ENCODE measurements at places on chromosomes 12 and 14. TPM values are rescaled to one million over a fixed set of nuclear protein-coding genes. Genes with fewer than 3 reads are reported as not detected.

DNA sequence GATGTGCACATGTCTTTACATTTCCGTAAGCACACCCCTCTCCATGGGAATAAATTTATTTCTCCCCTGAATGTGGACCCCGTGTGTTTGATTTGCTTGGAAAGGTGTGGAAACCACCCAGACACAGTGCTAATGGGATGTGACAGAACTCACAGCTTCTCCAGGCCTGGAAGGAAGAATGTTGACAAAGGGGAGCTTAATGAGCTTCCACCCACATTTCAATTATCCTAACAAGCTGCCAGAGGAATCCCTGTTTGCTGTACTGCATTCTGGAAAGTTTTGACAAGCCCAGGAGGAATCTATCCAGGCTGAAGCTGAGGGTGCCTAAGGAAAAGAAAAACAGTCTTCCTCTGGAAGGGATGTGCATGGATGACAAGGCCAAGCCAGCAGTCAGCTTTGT is 51.2 kb upstream of the CCDC60 start:
- no peaks in the 10 kb centered on the region for H3K36me3 ChIP-seq
- H3K4me3 ChIP-seq, result no peak overlapping the region
- H3K27ac ChIP-seq, result no peak overlapping the region
- H3K27me3 ChIP-seq, result peaks cover 7% of the 10 kb centered on the region

GRCh38 chr14:29738950-29739349 is 188.7 kb downstream of the PRKD1 start:
- H3K4me3 ChIP-seq, result no peak overlapping the region
- peaks cover 9% of the 10 kb centered on the region for H3K4me1 ChIP-seq
- no peaks in the 10 kb centered on the region for H3K36me3 ChIP-seq

Gene CCDC177
- total RNA-seq, result not detected

Gene STAB2
- total RNA-seq, result not detected

DNA sequence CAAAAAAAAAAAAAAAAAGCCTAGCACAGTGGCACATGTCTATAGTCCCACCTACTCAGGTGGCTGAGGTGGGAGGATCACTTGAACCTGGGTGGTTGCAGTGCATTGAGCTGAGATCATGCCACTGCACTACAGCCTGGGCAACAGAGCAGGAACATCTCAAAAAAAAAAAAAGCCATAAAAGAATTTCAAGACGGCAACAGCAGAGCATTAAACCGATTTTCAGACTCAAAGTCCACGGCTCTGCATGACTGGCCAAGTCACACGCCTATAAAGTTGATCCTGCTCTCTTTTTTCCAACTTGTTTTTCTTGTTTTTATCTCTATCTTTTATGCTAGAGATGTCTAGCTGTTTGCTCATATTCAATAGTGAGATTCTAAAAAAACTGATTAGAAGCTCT is 45.3 kb downstream of the FBXO34 start:
- H3K27me3 ChIP-seq, result no peaks in the 10 kb centered on the region
- no peak overlapping the region for H3K27ac ChIP-seq
- peaks cover 40% of the 10 kb centered on the region for H3K36me3 ChIP-seq
- no peak overlapping the region for H3K4me3 ChIP-seq
- no peak for DNase-seq

Gene PRR4
- 0.98 TPM for total RNA-seq

Gene OR6C75
- not detected for total RNA-seq

GRCh38 chr12:49061157-49061650 is 610 bp upstream of the KMT2D start:
- no peaks in the 10 kb centered on the region for H3K27me3 ChIP-seq
- DNase-seq, result no peak
- peak overlapping the region; percentile 97 for H3K27ac ChIP-seq
- H3K4me3 ChIP-seq, result peak overlapping the region; percentile 97
- H3K36me3 ChIP-seq, result peaks cover 10% of the 10 kb centered on the region

DNA sequence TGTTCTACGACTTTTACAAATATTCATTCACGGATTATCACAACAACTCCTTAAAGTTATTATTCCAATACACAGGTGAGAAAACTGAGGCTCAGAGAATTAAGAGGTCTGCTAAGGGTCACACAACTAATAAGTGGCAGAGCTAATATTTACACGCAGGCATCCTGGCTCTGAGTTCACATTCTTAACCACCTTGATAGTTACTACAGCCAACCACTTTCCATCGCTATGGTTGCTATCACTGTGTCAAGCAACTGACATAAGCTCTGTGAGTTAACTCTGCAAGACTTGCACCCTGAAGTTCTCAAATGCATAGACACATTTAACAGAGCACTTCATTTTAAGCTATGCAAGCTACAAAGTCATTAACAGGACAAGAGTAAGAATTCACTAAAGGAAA is 3.7 kb downstream of the GLT8D2 start:
- no peak for DNase-seq
- no peak overlapping the region for H3K27ac ChIP-seq
- H3K36me3 ChIP-seq, result no peaks in the 10 kb centered on the region

- H3K4me1 ChIP-seq, result no peaks in the 10 kb centered on the region
- peaks cover 3% of the 10 kb centered on the region for H3K27me3 ChIP-seq
- H3K4me3 ChIP-seq, result no peak overlapping the region
- H3K36me3 ChIP-seq, result no peaks in the 10 kb centered on the region
These were observed 65.9 kb upstream of the WSCD2 start for GRCh38 chr12:108063192-108063591.

DNA sequence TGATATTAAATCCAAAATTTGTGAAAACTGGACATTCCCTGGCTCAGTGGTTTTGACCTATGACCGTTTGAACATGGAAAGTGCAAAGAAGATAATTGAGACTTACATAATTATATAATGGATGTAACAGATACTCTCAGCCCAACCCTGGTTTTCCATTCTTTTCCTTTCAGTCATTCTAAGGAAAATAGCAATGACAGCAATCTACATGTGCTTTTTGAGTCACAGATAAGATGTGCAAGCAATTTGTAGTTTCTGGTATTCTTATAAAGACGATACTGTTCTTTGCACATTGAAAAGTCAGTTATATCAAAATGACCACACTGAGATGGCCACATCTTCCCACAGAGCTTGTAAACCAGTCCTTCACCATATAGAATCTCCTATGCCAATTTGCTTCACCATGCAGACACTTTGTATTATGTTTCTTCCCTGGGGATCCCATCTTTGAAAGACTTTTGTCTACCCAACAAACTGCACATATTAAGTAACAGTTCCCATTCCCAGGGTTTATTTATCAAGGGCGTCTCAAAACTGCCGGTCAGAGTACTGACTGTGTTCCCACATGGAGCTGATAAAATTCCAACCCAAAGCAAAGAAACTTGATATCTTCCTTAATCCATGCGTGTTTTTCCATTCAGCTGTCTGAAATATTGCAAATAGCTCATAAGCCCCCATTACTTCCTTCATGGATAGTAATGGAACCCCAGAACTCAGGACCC is 34.8 kb downstream of the PLXNC1 start:
- H3K27me3 ChIP-seq, result no peaks in the 10 kb centered on the region
- no peak overlapping the region for H3K4me3 ChIP-seq
- no peak overlapping the region for H3K27ac ChIP-seq
- peaks cover 26% of the 10 kb centered on the region for H3K36me3 ChIP-seq
- H3K4me1 ChIP-seq, result peaks cover 16% of the 10 kb centered on the region

GRCh38 chr12:53005215-53005985 is 856 bp upstream of the EIF4B start:
- H3K27ac ChIP-seq, result peak overlapping the region; percentile 98
- H3K27me3 ChIP-seq, result peaks cover 2% of the 10 kb centered on the region
- H3K36me3 ChIP-seq, result peaks cover 36% of the 10 kb centered on the region
- peaks cover 47% of the 10 kb centered on the region for H3K4me1 ChIP-seq
- H3K4me3 ChIP-seq, result peak overlapping the region; percentile 98
- DNase-seq, result no peak

DNA sequence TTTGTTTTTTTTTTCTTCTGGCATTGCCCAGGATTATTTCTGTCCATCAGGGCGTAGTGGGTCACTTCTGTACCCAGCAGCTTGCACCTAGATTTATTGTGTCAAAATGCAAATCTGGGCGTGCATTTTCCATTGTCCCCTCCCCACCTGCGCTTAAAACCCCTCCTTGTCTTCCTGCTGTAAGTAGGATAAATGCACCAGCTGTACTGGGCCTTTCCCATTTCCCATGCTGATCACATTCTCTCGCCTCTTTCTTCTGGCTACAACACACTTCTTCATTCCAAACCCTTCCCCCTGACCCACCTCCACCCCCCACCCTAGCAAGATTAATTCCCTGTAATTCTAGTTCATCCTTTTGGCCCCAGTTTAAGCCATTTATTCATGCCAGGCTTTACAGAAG is 128.0 kb downstream of the ETV6 start:
- no peak overlapping the region for H3K27ac ChIP-seq
- no peak for DNase-seq
- H3K4me3 ChIP-seq, result no peak overlapping the region

Gene CLEC4C
- total RNA-seq, result 0.44 TPM

- peaks cover 5% of the 10 kb centered on the region for H3K27me3 ChIP-seq
- no peak for DNase-seq
- no peaks in the 10 kb centered on the region for H3K4me1 ChIP-seq
- no peaks in the 10 kb centered on the region for H3K36me3 ChIP-seq
- H3K4me3 ChIP-seq, result no peak overlapping the region
These were observed 34.8 kb upstream of the FRMD6 start for GRCh38 chr14:51616724-51617409.

Gene PRIMA1
- not detected for total RNA-seq

GRCh38 chr12:88574278-88574677 is 6.0 kb downstream of the KITLG start:
- H3K4me3 ChIP-seq, result no peak overlapping the region
- H3K36me3 ChIP-seq, result no peaks in the 10 kb centered on the region
- H3K4me1 ChIP-seq, result no peaks in the 10 kb centered on the region
- H3K27me3 ChIP-seq, result peaks cover 11% of the 10 kb centered on the region

- peaks cover 25% of the 10 kb centered on the region for H3K27me3 ChIP-seq
- no peaks in the 10 kb centered on the region for H3K36me3 ChIP-seq
- H3K27ac ChIP-seq, result no peak overlapping the region
These were observed 37.6 kb downstream of the BCL11B start for GRCh38 chr14:99234355-99234754.

DNA sequence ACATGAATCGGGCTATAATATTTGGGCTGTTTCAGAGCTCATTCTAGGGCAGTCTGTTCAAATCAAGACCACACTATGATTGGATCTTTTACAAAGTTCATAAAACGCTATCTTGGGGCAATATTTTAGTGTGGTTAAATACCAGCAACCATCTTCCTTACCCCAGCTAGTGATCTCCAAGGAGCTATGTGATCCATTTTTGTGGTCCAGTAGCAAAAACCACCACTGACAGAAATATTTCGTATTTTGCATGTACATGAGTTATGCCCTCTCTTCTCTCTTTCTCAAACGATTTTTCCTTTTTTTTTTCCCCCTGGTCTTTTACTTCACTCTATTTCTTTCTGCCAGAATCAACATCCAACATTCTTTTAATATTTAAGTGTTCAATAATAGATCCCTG is 280.6 kb upstream of the KITLG start:
- H3K4me3 ChIP-seq, result no peak overlapping the region
- no peaks in the 10 kb centered on the region for H3K36me3 ChIP-seq
- no peaks in the 10 kb centered on the region for H3K4me1 ChIP-seq
- H3K27ac ChIP-seq, result no peak overlapping the region

Gene HVCN1
- total RNA-seq, result 80.7 TPM

- H3K27ac ChIP-seq, result no peak overlapping the region
- peaks cover 4% of the 10 kb centered on the region for H3K27me3 ChIP-seq
- DNase-seq, result no peak
- peaks cover 8% of the 10 kb centered on the region for H3K4me1 ChIP-seq
- no peaks in the 10 kb centered on the region for H3K36me3 ChIP-seq
These were observed 53.6 kb upstream of the ZFP36L1 start for GRCh38 chr14:68846466-68846865.

DNA sequence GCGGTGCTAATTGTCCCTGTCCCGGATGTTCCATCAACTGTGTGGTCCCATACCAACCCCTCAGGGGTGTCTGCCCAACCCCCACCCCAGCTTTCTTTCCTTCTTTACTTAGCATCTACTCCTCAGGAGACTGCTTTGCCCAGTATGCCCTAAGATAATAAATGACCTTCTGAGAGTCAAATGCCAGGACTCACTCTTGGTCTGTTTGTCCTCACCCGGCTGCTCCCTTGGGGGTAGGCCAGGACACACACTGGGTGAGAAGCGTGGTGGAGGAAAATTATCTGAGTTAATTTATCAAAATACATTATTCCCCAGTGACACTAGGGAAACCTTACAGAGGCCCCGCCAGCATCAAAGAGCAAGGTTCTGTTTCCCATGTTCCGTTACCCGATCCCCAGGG is 457.0 kb downstream of the RGS6 start:
- no peak for DNase-seq
- no peaks in the 10 kb centered on the region for H3K4me1 ChIP-seq
- H3K27me3 ChIP-seq, result peaks cover 2% of the 10 kb centered on the region
- no peaks in the 10 kb centered on the region for H3K36me3 ChIP-seq

- no peaks in the 10 kb centered on the region for H3K4me1 ChIP-seq
- no peak overlapping the region for H3K27ac ChIP-seq
- H3K4me3 ChIP-seq, result no peak overlapping the region
- peaks cover 16% of the 10 kb centered on the region for H3K27me3 ChIP-seq
- H3K36me3 ChIP-seq, result no peaks in the 10 kb centered on the region
These were observed 156.5 kb upstream of the DCN start for GRCh38 chr12:91339106-91339505.

Gene REM2
- 1.4 TPM for total RNA-seq

DNA sequence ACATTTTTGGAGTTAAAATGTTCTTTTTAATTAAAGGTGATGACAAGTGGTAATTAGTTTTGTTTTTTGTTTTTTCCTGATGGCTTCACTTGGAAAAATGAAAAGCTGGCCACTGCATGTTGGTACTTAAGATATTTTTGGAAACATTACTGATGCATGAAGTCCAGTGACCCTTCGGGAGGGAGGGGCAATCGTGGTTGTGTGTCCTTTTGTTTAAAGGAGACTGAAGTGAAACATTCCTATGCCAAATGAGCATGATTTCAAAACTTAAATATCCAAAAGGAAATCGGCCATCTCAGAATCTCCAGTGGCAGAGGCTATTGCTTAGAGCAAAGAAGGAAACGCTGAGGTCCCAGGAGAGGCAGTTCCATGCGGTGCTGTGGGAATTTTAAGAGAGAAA is 20.1 kb downstream of the LTBP2 start:
- H3K4me3 ChIP-seq, result no peak overlapping the region
- DNase-seq, result no peak
- H3K27ac ChIP-seq, result peak overlapping the region; percentile 71
- H3K27me3 ChIP-seq, result no peaks in the 10 kb centered on the region

Gene SLC7A8
- 1.8 TPM for total RNA-seq

Gene GPR84
- not detected for total RNA-seq

Gene RHOF
- total RNA-seq, result 142 TPM

- peaks cover 2% of the 10 kb centered on the region for H3K4me1 ChIP-seq
- H3K4me3 ChIP-seq, result no peak overlapping the region
- no peak overlapping the region for H3K27ac ChIP-seq
- H3K36me3 ChIP-seq, result no peaks in the 10 kb centered on the region
- peaks cover 15% of the 10 kb centered on the region for H3K27me3 ChIP-seq
- no peak for DNase-seq
These were observed 14.7 kb downstream of the SLC2A14 start for GRCh38 chr12:7857971-7858370.

Gene SERPINA9
- total RNA-seq, result 0.40 TPM

DNA sequence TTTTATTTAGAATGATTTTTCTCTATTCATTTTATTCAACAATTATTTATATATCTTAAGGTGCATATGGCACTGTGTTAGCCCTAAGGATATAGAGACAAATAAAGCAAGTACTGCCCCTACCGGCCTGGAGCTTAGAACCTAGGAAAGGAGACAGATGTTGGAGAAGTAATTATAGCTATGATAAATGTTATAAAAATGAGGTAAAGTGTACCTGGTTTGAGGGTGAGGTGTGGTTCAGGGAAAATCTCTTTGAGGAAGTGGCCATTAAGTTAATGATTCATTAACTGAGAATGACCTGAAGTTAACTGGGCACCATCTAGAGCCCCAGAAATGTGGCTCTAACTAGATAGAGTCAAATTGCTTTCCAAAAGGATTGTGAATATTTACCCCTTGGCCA is 31.9 kb downstream of the CDKL1 start:
- peaks cover 44% of the 10 kb centered on the region for H3K4me1 ChIP-seq
- H3K27ac ChIP-seq, result no peak overlapping the region
- no peak for DNase-seq
- H3K36me3 ChIP-seq, result no peaks in the 10 kb centered on the region
- no peaks in the 10 kb centered on the region for H3K27me3 ChIP-seq
- no peak overlapping the region for H3K4me3 ChIP-seq

All from activated B cell treated with CpG ODN at 0.5 μM for 24 hours (primary cell).